Fibroblast of lung (primary cell): ENCODE measurements at places on chromosomes 7 and 10.

- DNase-seq, result peak; percentile 44
Observed at GRCh38 chr10:60644436-60645130, 133.7 kb upstream of the CDK1 start.

DNA sequence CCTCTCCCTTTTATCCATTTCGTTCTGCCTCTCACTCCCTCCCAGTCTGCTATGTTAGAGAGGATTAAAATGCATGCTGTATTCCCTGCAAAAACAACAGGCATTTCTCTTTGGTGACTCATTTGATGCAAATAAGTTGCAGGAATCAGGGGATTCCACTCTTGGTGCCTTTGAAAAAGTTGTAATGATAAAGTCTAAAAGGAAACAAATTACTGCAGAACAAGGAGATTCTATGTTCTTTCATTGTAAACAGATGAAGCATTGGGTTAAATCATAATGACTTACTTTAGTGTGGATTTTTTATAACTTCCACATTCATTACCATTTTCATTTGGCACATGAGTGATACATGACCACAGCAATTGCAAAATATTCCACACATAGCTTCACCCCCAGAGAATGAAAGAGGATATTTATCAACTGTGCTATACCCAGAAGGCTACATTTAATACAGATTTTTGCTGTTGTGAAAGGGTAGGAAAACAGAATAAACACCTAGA lies 33.4 kb upstream of the ABLIM1 start:
- DNase-seq, result peak; percentile 38

DNA sequence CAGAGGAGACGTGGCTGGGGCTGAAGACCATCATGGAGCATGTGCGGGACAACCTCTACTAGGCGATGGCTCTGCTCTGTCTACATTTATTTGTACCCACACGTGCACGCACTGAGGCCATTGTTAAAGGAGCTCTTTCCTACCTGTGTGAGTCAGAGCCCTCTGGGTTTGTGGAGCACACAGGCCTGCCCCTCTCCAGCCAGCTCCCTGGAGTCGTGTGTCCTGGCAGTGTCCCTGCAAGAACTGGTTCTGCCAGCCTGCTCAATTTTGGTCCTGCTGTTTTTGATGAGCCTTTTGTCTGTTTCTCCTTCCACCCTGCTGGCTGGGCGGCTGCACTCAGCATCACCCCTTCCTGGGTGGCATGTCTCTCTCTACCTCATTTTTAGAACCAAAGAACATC lies 22.0 kb upstream of the CPA5 start:
- DNase-seq, result no peak

DNA sequence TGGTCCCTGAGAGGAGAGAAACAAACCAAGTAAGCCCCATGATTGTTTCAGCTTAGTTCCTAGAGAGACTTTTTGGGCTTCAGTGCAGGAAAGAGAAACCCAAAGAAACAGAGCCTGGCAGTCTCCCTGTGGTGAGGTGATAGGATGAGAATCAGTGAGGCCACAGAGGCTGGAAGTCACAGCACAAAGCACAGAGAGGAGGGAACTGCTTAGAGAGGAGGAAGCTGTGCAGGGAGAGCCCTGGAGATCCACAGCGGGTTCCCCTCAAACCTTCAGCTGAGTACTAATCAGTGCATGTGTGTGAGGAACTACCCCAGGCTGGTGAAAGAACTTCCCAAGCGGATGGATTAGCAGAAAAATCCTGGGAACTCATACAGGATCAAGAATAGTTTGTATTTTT lies 27.4 kb upstream of the HECW1 start:
- no peak for DNase-seq

GRCh38 chr10:7258948-7259523 lies 151.8 kb downstream of the SFMBT2 start:
- peak; percentile 63 for DNase-seq

DNA sequence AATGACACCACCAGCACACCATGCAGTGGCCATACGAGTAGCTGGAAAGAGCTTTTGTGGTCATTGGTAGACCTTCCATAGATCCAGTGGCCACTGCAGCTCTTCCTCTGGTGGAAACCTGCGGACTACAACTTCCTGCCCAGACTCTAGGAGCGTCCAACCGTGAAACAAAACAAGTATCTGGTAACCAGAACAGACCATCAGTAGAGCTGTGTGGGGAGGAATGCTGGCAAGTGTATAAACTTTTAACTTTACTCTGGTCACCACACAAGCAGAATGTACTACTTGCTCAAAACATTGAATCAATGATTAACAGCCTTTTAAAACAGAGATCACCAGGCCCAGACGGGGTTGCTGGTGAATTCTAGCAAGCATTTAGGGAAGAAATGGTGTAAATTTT lies 154.7 kb upstream of the DGKB start:
- no peak for DNase-seq

DNA sequence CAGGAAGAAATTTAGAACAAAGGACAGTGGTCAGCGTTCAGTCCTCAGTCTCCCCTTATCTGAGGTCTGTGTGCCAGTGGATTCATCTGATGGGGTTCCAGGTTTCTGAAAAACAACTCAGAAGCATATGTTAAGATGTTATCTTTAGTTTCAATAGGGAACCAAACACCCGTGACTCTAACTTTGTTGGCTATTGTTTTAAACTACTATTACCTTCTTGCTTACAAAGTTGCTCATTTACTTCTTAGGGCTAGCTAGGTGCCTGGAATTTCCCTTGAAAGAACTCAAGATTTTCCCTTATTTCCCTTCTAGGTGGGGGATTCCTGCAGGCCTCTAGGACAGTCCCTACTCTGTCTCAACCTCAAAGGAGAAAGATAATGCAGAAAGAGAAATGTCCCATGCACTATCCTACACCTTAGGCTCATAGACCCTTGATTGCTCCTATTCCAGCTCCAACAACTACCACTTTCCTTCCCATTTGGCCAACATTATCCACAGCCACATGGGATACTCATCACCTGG lies 192.5 kb upstream of the LYZL1 start:
- DNase-seq, result no peak

GRCh38 chr7:92425311-92425947 lies 21.9 kb upstream of the GATAD1 start:
- DNase-seq, result no peak

DNA sequence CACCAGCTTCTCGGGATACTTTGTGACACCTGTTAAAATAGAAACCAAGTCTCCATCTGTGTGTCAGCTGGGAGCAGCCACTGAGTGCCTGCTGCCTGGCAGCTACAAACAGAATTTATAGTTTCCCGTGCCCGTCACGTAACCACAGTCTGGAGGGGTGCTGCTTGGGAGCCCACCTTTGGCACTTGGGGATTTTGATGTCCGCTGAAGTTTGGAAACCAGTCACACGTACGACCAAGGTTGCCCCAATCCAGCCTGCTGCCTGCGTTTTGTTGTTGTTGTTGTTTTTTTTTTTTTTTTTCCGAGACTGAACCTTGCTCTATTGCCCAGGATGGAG lies 1.6 kb downstream of the TRRAP start:
- DNase-seq, result no peak

- DNase-seq, result no peak
Observed at GRCh38 chr7:35749556-35749955, 51.3 kb upstream of the SEPTIN7 start.
